Kidney glomerular epithelial cell (primary cell): ENCODE measurements at places on chromosomes 7 and 10.

GRCh38 chr7:112449353-112449752 is 907 bp upstream of the IFRD1 start:
- peak; percentile 63 for DNase-seq

DNA sequence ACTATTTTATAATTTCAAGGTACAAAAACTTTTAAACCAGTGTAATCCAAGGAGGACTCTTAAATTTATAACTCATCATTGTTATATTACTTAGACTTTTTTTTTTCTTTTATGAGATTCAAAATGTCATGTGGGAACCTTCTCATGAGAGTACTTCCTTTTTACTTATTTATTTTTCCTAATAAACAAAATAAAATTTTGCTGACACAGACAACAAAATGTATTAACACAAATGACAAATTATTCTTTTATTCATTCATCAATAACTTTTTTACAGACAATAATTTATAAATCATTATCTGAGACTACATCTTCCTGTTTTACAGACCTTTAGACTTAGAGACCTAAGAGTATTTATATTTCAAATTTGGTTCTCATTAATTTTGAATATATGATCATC is 706.2 kb downstream of the SUGCT start:
- no peak for DNase-seq

DNA sequence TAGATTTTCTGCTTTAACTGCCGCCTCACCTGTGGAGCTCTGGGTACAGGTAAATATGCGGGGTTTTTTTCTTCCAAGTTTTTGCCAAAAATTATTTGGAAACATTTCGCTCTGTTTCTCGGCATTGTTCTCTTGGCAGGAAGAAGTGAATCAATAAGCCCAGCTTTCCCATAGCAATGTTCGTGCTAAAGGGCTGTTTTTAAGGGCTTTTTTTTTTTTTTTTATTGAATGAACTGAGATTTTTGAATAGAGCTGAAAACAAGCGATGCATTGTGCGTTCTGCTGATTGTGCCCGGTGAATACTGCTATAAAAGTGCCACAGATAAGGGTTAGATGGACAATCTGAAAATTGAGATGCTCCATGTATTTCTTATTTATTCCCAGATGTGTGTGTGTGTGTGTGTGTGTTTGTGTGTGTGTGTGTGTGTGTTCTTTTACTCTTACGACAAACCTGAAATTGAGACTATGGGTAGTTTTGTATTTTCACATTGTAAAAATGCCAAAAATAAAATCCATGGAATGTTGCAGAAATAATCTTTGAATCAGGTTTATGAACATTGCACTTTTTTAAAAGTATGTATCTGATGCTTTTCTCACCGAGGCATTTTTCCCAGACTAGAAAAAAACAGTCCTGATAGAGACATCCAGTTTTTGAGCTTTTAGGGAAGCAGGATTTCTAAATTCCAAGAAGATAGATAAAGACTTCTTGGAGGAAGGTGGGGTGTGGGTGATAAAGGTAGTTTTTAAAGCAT is 30.5 kb downstream of the KIAA1217 start:
- DNase-seq = no peak

- no peak for DNase-seq
Measured at GRCh38 chr7:131173145-131173890, 154.4 kb upstream of the MKLN1 start.

DNA sequence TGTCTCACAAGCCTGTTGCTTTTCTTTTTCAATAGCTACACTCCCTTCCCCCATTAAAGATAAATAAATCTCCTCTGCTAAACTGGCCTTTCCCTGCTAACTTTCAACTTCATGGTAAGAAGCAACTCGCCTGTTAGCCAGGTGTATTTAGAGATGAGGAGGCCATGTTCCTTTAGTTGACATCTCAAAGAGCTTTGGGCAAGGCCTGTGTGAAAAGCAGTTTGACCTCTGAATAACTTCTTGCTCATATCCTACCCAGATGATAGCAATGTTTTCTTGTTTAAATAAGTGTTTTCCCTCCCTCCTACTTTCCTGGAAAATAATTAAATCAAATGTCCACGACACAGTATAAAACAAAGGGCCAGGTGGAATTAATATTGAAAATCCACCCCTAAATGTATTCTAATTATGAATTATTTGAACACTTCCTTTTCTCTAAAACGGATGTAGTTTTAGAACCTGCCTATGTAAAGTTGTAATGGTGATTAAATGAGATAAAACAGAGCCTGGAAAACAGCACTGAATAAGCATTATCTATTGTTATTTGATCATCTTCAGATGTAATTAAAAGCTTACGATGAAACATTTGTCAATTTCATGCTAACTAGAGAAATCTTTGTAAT is 78.5 kb downstream of the HGF start:
- no peak for DNase-seq

DNA sequence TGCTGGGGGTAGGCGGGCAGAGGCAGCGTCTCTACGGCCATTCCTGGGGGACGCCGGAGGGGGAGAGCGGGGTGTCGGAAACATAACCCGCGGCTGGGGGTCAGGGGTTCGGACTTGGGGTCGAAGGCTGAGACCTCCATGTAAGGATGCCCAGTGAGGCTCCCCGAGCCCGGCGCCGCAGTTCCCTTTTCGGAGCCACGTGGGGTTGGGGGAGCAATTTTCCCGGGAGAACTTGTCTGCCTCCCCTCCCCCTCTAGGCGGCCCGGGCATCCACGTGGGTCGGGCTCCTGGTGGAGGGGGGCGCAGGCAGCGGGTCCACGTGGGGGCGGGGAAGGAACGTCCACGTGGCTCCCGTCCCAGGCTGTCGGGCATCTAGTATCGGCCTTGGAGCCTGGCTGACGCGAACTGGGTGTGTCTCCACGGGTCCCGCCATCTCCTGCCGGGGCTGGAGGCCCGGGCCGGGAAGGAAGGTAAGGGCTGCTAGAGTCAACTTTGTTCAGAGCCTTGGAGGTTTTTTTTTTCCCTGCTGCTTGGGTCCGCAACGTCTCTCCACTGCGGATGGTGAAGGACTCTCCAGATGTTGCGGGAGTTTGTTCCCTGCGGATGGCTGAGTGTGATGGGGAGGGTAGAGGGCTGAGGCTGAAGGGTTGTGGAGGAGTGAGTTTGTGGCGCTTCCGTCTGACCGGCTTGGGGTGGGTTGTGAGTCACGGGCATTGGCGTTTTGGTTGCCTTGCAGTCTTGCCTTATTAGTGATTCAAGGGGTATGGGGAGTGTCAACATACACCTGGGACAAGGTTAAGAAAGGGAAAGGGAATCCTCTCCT is 744 bp downstream of the PPRC1 start:
- peak; percentile 59 for DNase-seq

- DNase-seq = peak; percentile 28
Measured at GRCh38 chr10:60353519-60354258, 36.0 kb downstream of the ANK3 start.

- DNase-seq = no peak
Measured at GRCh38 chr10:13268841-13269240, 31.0 kb downstream of the PHYH start.

DNA sequence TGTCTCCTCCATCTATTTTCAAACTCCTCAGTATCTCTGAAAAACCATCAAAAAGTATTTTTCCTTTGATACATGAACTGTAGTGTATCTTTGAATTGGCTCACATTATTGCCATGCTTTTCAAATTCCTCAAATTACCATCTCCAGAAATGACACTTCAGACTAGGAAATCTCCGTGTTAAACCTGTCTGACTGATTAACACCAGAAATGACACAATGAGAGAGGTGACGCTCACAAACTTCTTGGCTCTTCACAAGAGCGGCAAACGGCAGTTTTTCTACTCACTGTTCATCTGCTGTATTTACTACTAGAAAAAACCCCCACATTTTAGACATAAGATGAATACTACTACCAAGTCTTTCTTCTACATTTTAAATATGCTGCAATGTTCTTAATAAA is 56.6 kb downstream of the MKX start:
- no peak for DNase-seq

GRCh38 chr10:117449636-117450035 is 74.4 kb upstream of the PDZD8 start:
- no peak for DNase-seq

GRCh38 chr10:62794306-62794705 is 10.2 kb upstream of the ADO start:
- DNase-seq = peak; percentile 69

- DNase-seq = peak; percentile 12
Measured at GRCh38 chr10:80324086-80324485, 32.5 kb downstream of the DYDC1 start.

GRCh38 chr10:70795613-70796012 is 10.4 kb upstream of the TBATA start:
- DNase-seq = no peak

DNA sequence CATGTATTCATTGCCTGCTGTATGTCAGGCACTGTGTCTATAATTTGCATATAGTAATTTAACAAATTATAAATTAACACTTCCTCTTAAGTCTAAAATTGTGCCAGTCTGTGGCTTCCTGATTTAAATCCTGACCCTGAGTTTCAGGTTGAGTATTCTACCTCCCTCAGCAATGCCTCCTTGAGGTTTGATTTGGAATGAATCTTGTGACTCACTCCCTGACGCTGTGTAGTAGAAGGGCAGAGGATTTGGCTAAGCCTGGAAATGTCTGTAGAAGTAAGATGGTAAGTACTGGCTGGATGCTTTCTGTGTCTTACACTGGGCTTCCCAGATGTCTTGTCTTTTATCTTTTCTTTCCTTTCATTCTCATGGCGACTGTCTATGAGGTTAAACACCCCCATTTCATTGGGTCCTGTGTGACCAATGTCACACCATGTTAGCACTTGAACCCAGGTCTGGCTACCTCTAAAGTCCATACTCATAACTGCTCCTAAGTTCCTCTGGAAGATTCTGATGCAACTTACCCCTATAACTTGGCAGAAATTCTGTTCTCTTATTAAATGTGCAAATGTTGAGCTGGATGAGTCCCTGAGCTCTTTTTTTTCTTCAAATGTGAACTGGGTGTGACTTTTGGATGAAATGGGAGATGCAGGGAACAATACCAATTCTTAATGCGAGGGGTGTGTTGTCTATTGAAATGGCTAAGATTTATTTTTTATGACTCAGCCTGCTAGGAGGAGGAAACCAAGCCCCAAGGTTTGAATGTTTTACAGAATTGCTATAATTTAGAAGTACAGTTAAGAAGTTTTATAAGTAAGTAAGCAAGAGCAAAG is 48.5 kb downstream of the PLCE1 start:
- peak; percentile 34 for DNase-seq

GRCh38 chr7:17058568-17058967 is 176.8 kb upstream of the AGR3 start:
- no peak for DNase-seq

GRCh38 chr7:2465928-2466327 is 10.3 kb downstream of the GRIFIN start:
- no peak for DNase-seq

DNA sequence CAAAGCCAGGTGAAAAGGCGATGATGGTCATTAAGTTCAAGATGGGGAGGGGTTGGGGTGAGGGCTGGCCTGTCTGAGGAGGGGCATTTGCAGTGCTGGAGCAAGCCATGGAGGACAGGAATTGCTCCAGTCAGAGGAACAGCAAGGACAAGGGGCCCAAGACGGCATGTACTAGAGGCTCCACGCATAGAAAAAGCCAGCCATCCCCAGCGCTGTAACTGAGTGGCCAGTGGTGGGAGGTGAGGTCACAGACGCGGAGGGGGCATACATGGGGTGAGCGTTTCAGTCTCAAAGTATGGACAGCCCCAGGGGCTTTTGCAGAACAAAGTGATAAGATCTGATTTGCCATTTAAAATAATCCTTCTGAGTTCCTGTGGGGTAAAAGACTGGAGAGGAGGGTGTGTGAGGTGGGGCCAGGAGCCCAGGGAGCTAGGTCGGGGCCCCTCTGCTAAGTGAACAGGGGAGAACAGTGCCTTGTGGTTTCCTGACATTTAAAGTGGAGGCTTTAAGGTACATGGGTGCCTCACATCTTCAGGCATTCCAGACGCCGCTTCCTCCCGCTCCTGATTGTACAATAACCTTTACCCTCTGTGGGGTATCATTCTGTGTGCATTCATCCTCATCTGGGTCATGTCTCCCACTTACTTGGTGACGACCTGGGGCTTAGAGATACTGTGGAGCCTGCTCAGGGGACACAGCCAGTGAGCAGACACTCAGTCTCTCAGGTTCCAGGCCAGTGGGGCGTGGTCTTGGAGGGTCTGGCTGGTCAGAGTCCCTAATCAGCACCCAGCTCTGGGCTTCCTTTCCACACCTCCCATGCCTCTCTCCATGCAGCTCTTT is 105.6 kb upstream of the GPR26 start:
- DNase-seq = no peak

DNA sequence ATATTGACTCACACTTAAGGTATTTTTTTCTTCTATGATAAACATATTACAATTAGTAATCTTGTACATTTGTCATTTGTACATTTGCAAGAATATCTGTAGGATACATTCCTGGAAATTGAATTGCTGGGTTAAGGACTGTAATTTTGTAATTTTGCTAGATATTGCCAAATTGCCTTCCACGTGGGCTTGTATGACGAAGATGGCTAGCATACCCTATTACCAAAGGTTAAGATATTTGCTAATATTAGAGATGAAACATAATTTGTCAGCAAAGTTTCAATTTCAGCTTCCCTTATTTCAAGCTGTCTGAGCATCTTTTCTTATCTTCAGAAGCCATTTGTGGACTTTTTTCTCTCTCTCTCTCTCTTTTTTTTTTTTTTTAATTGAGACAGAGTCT is 1.0 kb upstream of the LYZL2 start:
- no peak for DNase-seq

GRCh38 chr7:151647874-151648273 is 128.2 kb upstream of the RHEB start:
- no peak for DNase-seq

- no peak for DNase-seq
Measured at GRCh38 chr10:22315455-22316285, 518 bp upstream of the COMMD3 start.

DNA sequence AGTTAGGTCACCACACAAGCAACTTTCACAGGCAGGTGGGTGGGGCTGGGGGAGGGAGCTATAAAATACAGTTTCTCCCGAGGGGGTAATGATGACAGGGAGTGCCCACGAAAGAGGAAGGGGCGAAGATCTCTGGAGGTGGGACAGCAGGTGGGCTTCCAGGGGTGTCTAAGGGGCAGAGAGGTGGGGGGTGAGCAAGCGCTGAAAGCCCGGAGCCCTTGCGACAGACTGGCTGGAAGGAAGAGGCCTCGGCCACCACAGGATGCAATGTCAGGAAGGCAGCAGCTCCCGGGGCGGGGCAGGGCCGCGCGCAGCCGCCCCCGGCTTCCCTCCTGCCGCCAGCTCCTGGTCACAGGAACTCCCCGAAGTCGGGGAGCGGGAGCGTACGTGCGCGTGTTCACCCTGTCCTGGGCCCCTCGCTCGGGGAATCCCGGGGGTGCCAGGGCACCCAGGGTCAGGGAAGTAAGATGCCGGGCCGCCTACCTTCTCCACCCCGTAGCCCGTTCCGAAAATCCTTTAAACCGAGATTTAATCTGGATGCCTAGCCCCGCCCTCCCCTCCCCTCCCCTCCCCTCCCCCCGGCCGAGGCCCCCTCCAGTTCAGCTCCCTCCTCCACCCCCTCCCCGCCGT is 105.2 kb upstream of the PPIF start:
- DNase-seq = no peak
